AG10803 (cell line): ENCODE measurements at places on chromosomes 2 and 18.
A peak's percentile ranks its signal among the peaks of the same experiment; 100 is the strongest.

GRCh38 chr2:186572705-186573104 is 17.2 kb upstream of the ITGAV start:
- DNase-seq = no peak

GRCh38 chr2:169141713-169142352 is 72.5 kb downstream of the DHRS9 start:
- DNase-seq = peak; percentile 37

- DNase-seq = no peak
These were observed 198.2 kb downstream of the NCKAP5 start for GRCh38 chr2:133369901-133370658.

- DNase-seq = peak; percentile 63
These were observed 76.9 kb downstream of the ACTR3 start for GRCh38 chr2:113966832-113967231.

GRCh38 chr18:45498287-45498658 is 117.0 kb upstream of the SLC14A2 start:
- no peak for DNase-seq

- DNase-seq = no peak
These were observed 57.4 kb downstream of the CELF4 start for GRCh38 chr18:37508207-37508606.

GRCh38 chr18:76402026-76402990 is 92.7 kb downstream of the ZNF516 start:
- no peak for DNase-seq

- DNase-seq = peak; percentile 71
These were observed 211.4 kb upstream of the SMIM21 start for GRCh38 chr18:75638776-75639471.

- no peak for DNase-seq
These were observed 99.0 kb downstream of the PRKCE start for GRCh38 chr2:45750484-45750883.

- peak; percentile 71 for DNase-seq
These were observed 59.6 kb downstream of the TRPM8 start for GRCh38 chr2:233976690-233977294.

DNA sequence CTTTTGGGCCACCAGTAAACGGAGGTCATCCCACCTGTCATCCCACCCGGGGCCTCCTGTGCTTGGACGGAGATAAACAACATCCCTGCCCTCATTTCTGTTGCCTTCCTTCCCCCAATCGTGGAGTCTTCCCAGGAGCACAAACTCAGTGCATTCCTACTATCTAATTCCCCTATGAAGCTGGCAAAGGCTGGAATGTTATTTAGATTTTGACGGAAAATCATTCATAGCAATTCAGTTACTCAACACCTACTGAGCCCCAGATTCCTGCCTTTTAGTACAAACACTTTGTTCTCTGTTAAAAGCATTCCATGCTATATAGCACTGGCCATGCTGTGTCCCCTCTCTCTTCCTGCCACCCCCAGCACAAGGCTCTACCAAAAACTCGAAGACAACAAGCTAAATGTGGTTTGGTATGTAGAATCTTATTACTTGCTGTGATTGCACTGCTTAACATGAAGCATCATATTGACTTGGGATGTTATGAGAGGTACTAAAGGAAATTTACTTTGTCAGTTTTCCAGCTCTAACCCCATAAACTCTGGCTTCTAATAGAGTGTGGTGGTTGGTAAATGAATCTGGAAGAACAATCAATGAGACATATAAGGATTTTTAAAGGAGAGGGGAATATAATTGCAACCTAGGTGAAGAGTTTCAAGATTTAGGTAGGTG is 32.3 kb upstream of the IMPA2 start:
- DNase-seq = peak; percentile 72

DNA sequence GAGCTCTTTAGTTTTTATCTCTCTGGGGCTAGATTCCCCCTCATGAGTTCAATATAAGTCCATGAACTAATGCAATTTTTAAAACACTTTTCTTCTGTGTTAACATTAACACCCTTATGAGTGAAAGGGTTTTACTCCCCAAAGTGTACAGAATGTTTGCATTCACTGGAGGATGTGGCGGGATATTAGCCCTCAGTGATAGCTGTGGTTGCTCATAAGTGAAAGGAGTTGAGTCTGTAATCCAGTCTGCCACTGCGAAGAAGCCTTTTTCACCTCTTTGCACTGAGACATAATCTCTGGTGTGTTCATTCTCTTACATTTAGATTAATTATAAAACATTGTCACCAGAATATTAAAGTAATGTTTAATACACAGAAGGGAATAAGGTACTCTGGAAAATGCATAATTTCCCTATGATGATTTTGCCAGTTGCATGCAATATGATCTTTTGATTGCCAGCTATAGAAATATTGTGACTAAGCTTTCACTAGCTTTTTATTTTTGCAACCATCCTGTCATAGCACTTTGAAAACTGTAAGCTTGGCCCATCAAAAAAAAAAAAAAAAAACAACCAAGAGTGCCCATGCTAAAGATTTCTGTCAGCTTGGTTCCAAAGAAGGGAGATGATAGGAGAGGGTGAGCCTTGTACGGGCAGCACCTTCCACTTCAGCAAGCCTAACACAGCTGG is 113.2 kb downstream of the BCL11A start:
- no peak for DNase-seq

DNA sequence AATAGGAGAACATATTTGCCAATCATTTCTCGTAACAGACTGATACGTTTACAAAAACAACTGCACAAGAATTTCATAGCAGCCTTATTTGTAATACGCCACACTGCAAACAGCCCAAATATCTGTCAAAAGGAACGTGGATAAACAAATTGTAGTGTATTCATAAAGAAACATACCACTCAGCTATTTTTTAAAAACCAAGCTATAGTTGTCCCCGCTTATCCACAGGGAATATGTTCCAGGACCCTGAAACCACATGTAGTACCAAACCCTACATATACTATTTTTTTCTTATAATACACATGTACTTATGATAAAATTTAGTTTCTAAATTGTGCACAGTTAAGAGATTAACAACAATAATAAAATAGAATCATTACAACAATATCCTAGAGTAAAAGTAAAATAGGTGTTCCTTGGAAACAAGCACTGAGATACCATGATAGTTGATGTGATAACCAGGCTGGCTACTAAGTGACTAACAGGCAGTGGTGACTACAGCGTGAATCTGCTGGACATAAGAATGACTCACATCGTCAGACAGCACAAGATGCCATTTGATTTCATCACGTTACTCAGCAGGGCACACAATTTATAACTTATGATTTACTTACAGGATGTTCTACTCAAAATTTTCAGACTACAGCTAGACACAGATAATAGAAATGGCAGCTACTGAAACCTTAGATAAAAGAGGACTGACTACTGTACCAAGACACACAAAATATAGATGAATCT is 367.4 kb downstream of the NCKAP5 start:
- DNase-seq = peak; percentile 91

DNA sequence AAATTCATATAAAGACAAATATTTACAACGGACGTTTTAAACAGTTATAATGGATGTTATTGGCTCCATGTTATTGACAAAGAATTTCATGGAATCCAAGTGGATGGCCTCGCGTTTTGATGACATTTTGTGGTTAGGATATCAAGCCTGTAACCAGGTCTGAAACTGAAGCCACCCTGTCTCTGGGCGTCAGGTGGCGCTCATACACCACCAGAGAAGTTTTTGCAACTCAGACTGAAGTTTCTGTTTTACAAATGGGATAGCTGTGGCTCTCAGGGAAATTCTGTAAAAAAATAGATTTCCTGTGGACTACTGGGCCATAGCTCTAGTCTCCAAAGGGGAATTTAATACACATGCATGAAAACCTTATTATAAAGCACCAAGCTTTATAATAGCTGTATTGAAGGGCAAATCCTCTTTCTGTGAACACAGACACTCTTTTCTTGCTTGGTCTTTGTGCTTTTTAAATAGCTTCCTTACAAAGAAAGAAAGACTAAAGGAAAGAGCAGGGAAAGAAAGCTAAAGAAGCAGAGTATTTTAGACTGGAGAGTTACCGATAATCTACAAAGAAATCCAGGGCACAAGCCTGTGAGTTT is 86.7 kb downstream of the C18orf54 start:
- peak; percentile 45 for DNase-seq

GRCh38 chr2:86677816-86678215 is 42.3 kb upstream of the RMND5A start:
- DNase-seq = no peak

DNA sequence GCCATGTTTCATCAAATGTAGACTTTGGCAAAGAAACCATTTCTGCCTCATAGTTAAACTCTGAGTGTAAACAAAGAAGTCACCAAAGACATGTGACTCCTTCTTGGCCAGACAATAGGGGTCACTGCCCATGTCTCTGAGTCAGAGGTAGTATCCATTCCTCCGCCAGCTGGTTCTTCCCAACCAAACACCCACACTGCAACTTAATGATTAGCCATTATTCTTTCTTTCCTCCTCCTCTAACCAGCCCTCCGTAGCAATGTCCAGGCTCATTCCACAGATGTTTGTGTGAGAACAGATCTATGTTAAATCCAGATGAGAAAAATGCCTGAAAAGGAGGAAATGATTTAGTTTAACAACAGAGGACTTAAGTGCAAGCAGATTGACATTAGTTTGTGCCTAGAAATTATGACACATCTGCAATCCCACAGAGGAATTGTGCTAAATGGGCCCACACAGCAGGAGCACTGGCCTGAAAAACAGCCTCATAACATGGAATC is 127.9 kb upstream of the SH3BP4 start:
- peak; percentile 100 for DNase-seq

GRCh38 chr2:28166956-28167355 is 225.7 kb upstream of the FOSL2 start:
- peak; percentile 17 for DNase-seq

- no peak for DNase-seq
These were observed 182.7 kb downstream of the UBE2E3 start for GRCh38 chr2:181163139-181163538.

DNA sequence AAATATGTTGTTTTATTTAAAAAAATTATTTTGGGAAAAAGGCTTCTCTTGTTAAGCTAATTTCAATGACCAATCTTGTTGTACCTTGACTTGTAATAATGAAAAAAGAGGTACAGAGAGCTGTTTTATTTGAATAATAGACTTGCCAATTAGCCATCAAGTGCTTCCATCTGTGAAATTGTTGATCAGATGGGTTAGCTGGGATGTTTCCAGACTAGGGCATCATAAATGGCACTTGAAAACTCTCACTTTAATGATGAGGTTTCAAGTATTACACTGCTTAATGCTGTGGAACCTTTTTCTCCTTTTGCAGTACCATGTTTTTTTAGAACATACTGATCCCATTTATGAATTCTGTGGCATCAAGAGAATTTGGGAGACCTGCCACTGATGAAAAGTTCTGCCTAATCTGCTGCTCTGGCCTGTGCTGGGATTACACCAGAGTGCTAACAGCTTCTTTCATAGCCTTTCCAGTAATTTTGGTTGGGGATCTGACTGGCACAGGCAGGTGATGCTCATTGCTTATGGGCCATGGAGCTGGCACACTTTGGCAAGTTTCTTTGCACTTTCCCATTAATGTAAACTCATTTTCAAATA is 24.2 kb downstream of the PSMD14 start:
- DNase-seq = peak; percentile 13

DNA sequence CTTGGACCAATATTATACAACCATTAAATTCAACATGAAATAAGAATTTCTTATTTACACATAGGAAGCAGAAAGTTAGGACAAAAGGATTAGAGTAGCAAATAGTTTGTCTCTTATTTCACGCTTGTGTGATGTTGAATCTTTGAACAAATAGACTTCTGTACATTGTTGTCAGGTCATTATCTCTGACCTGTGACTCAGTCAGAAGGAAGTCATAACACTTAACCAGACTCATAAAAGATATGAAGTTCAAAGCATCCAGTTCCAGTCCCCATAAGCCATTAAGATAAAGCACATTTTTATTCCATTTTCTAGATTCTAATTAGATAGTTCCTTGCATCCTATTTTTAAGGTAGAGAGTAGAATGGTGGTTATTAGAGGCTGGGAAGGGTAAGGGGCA is 130.8 kb downstream of the UPP2 start:
- no peak for DNase-seq

DNA sequence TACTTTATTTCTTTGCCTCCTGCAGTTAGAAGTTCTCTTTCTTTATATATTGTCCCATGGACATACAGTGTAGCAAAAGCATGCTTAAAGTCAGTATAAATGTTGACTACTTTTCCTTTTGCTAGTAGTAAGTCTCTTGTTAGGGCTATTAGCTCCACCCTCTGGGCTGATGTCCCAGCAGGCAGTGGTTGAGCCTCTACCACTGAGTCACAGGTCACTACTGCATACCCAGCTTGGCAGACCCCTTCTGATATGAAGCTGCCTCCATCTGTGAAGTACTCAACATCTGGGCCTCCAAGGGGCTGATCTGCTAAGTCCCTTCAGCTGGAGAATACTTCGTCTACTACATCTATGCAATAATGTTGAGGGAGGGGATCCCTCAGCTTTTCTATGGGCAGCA is 61.0 kb upstream of the SLC35G4 start:
- no peak for DNase-seq
